ENCODE measurements at places on chromosomes 13 and 19.
A peak's percentile ranks its signal among the peaks of the same experiment; 100 is the strongest.

GRCh38 chr13:48315969-48316650 is 12.6 kb downstream of the RB1 start:
- DNase-seq, result no peak

- DNase-seq, result no peak
Measured at GRCh38 chr19:5623397-5624017, 624 bp downstream of the SAFB start.

- DNase-seq, result peak; percentile 90
Measured at GRCh38 chr13:109331898-109332297, 454.5 kb downstream of the IRS2 start.

DNA sequence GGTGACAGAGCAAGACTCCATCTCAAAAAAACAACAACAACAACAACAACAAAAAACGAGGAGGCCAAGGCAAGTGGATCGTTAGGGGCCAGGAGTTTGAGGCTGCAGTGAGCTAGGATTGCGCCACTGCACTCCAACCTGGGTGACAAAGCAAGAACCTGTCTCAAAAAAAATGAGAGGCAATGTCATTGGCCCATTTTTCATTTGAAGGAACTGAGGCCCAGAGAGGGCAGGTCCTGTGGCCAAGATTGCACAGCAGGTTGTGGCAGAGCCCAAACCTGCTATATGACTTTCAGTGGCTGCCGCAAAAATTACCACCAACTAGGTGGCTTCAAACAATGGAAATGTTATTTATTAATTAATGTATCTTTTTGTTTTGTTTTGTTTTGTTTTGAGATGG is 5.5 kb downstream of the PIK3R2 start:
- DNase-seq, result no peak

- no peak for DNase-seq
Measured at GRCh38 chr13:111339366-111340143, 19.1 kb downstream of the TEX29 start.

DNA sequence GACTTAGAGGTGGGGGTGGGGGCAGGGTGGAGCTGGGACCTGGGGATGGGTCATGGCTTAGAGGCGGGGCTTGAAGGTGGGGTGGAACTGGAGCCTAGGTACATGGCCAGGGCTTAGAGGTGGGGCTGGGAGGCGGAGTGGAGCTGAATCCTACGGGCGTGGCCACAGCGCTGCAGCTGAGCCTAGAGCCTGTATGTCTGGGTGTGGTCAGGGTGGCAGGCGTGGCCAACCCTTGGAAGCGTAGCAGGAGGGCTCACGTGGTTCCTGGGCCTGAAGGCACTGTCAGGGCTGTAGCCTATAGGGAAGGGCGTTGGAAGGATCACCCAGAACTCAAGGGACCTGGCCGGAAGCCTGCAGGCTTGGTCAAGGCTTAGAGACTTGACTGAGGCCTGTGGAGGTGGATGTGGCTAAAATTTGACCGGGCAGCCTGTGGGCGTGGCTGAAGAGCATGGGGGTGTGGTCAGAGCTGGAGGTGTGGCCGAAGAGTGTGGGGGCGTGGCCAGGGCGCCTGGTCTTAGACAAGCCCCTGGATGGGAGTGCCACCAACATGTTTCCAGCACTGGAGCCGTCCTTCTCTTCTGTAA is 24.3 kb downstream of the COLGALT1 start:
- DNase-seq, result peak; percentile 50

- peak; percentile 99 for DNase-seq
Measured at GRCh38 chr13:29901710-29902631, 51.6 kb upstream of the UBL3 start.

- DNase-seq, result no peak
Measured at GRCh38 chr13:54241719-54242118, 1213.1 kb downstream of the OLFM4 start.

DNA sequence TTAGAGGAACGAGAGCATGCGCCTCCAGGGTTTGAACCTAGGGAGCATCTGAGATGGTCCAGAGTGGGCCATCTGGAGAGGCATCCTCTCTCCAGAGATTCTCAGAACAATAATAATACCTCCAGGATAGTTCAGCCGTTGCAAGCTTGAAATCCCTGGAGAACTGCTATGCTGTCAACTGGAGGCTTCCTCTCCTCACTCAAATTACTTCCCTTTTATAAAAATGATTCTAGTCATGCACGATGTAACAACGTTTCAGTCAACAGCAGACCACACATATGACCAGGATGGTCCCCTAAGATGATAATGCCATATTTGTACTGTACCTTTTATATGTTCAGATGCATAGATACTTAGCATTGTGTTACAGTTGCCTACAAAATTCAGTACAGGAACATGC is 108.7 kb downstream of the SHISA2 start:
- DNase-seq, result no peak

DNA sequence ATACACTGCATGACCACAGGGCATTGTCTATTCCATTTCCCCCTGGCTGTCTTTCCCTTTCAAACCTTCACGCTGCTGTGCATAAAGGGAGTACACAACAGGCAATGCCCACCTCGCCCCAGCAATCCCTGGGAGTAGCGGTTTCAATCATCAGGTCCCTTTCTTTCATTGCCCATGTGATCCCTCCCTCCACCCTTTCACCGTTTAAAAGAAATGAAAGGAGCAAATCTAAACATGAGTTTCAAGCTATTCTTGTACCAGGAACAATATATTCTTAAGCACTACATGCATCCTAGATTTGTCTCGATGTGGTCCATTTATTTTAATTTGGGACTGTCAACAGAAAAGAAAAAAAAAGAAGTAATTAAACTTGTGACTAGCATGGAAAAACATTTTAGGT is 123.4 kb upstream of the ARGLU1 start:
- DNase-seq, result no peak

Data from amniotic epithelial cell (primary cell).